Lower leg skin (tissue), 4 donors: ENCODE measurements at places on chromosomes 16 and 17. TPM values are rescaled to one million over a fixed set of nuclear protein-coding genes. Genes with fewer than 3 reads are reported as not detected.
A peak's percentile ranks its signal among the peaks of the same experiment; 100 is the strongest.

DNA sequence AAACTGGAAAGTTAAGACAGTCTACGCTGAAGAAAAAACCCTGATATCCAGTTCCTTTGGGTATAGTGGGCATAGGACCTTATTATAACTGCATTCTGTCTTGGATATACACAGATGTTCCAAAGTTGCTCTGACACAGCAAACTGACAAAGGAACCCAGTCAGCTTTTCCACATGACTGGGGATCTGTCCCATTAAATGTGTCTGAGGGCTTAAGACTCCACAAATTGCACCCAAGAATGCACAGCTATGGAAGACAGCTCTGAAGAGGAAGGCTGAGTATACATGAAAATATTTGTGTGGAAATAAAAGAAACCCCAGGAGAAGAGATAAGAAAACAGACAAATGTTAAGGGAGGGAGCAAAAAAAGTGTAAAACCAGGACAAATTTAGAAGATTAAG is 114.1 kb downstream of the SPAG9 start:
- DNase-seq, result no peak

GRCh38 chr16:86843812-86844211 is 265.5 kb downstream of the FOXL1 start:
- DNase-seq, result no peak

DNA sequence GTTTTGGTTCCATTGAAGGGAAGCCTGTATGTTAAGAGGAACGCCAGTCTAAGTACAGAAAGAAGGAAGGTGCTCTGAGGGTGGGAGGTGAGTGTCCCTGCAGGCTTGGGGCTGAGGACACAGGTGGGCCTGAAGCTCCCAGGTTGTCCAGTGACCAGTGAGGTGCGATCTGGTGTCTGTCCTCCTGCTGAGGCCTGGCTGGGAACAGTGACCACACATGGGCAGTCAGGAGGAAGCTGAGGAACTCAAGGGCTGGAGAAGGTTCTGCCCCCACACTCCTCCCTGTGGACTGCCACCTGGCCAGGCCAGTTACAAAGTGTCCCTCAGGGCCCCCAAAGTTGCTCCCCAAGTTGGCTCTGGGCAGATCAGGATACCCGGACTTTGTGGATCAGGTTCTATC is 102.1 kb downstream of the N4BP1 start:
- no peak for DNase-seq

- peak; percentile 59 for DNase-seq
Observed at GRCh38 chr17:45425125-45425983, 7.3 kb downstream of the ARHGAP27 start.

- DNase-seq, result no peak
Observed at GRCh38 chr16:63922560-63922959, 1199.3 kb downstream of the CDH11 start.

KRT9 gene
- not detected for total RNA-seq

CNTD1 gene
- 1.4 TPM for total RNA-seq
